ENCODE measurements at places on chromosomes 4 and X.
A peak's percentile ranks its signal among the peaks of the same experiment; 100 is the strongest.

- DNase-seq: no peak
Observed at GRCh38 chr4:59387759-59388758, 1812.1 kb upstream of the ADGRL3 start.

- DNase-seq: no peak
Observed at GRCh38 chr4:2132438-2132837, 73.3 kb downstream of the NAT8L start.

DNA sequence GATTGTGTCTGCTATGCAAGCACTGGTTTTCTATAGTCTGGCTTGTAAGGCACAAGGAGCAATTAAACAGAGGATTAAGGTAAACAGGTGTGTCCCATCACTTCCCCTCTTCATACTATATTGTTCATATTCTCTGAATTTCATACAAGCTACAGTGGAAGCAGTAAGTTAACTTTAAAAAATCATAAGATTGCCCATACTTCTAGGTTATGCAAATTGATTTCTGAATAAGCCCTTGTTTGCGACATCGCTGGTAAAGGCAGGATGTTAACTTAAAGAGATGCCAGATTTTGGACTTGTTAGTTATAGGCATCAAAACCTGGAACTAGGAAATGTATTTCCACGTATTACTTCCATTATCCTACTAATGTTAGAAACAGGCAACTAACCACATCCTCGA lies 1.0 kb upstream of the TMEM131L start:
- DNase-seq: no peak

- DNase-seq: no peak
Observed at GRCh38 chr4:122479935-122480416, 23.5 kb upstream of the IL2 start.

- peak; percentile 54 for DNase-seq
Observed at GRCh38 chr4:11468901-11469300, 40.2 kb upstream of the HS3ST1 start.
